Aorta (tissue), 5 donors: ENCODE measurements at places on chromosomes 12 and 14. TPM values are rescaled to one million over a fixed set of nuclear protein-coding genes. Genes with fewer than 3 reads are reported as not detected.

- no peak overlapping the region for H3K27ac ChIP-seq
- no peak overlapping the region for H3K4me3 ChIP-seq
- DNase-seq, result no peak
- no peaks in the 10 kb centered on the region for H3K4me1 ChIP-seq
Measured at GRCh38 chr12:52537101-52537500, 15.8 kb downstream of the KRT71 start.

- H3K4me1 ChIP-seq, result no peaks in the 10 kb centered on the region
- no peak overlapping the region for H3K27ac ChIP-seq
- H3K27me3 ChIP-seq, result no peaks in the 10 kb centered on the region
- no peak overlapping the region for H3K4me3 ChIP-seq
Measured at GRCh38 chr12:78898416-78898815, 33.8 kb downstream of the SYT1 start.

GRCh38 chr12:93106910-93107309 is 177.8 kb upstream of the EEA1 start:
- H3K27me3 ChIP-seq, result no peaks in the 10 kb centered on the region
- no peaks in the 10 kb centered on the region for H3K36me3 ChIP-seq
- no peaks in the 10 kb centered on the region for H3K4me1 ChIP-seq
- DNase-seq, result no peak
- H3K4me3 ChIP-seq, result no peak overlapping the region

Gene MYH6
- not detected for total RNA-seq

Gene ERBB3
- total RNA-seq, result 5.1 TPM

Gene DEGS2
- total RNA-seq, result 0.81 TPM
